Endodermal cell (in vitro differentiated cells): ENCODE measurements at places on chromosomes 11 and 22.

GRCh38 chr22:20566420-20567260 lies 59.2 kb downstream of the MED15 start:
- no peak for DNase-seq

GRCh38 chr11:85525686-85526085 lies 101.5 kb downstream of the DLG2 start:
- no peak for DNase-seq

- peak; percentile 67 for DNase-seq
Measured at GRCh38 chr11:78040691-78041379, 17.8 kb upstream of the KCTD14 start.

DNA sequence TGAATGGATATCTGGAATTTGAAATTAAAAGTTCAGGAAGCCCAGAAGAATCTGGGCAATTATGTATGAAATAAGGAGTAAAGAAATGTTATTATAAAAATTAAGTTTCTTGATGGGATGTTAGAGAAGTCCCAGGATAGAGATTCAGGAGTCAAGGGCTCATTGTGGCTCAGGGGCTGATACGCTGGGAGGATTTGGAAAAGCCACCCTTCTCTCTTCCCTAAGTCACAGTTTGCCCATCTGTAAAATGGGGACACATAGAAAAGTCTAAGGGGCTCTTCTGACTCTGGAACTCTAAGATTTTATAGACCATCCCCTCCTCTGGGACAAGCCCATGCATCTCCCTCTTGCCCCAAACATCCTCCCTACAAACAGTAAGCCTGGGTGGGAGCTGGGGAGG lies 118.1 kb downstream of the TIMP3 start:
- DNase-seq: no peak
